ENCODE measurements at places on chromosomes 6 and 20.

DNA sequence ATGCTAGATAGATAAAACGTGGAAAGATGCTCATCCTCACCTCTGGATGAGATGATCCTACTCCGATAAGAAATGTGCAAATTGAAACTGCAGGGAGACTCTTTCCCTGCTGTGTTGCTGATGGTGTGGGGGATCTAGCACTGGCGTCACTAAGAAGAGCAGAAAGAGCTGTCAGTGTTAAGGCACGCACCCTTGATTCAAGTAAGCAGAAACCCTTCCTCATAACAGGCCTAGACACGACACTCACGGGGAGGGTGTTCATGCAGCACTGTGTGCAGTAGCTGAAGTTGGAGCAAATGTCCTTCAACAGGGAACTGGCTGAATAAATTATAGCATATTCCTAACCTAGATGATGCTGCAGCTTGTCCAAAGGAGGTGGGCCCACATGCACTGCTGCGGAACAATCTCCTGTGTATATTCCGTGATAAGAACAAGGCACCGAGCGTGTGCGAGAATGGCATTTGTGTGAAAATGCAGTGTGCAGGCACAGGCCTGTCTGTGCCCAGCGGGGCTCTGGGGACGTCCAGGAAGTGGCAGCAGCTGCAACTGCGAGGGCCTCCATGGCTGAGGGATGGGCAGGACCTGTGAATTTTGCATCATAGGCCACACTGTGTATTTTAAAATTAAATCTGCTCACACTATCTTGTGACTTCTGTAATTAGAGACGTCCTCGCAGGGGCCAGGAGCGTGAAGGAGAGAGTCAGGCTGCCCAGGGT lies 64.0 kb downstream of the TCP11 start:
- no peak for DNase-seq
- no peaks in the 10 kb centered on the region for H3K36me3 ChIP-seq
- H3K27me3 ChIP-seq = no peaks in the 10 kb centered on the region
- no peak overlapping the region for H3K27ac ChIP-seq

DNA sequence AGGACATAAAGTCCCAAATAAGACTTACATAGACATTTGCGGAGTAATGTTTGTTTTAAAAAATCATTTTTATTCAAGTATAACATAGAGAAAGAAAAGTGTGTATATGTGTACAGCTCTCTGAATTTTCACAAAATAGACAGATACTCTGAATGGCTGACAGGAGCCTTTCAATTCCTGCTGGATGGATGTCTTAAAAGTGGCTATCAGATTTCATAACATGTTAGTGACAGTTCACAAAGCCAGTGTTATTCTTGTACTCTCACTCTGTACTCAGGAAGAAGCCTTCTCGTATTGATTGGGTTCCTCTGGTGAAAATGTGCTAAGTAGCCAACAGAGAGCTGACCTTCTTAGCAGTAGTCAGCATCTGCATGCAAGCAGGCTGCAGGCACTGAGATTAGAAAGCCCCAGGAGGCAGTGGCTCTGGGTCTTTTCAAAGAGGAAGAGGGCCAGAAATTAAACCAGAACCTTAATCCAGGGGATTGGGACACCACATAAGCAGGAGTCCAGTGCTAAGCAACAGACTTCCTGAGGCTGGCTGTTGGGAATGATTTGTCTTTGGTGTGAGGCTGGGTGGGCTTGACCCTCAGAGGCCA lies 19.7 kb downstream of the SLC17A4 start:
- H3K4me3 ChIP-seq = no peak overlapping the region
- no peaks in the 10 kb centered on the region for H3K4me1 ChIP-seq
- H3K27ac ChIP-seq = no peak overlapping the region
- H3K36me3 ChIP-seq = no peaks in the 10 kb centered on the region
- no peaks in the 10 kb centered on the region for H3K27me3 ChIP-seq
- DNase-seq = no peak

GRCh38 chr6:76764057-76764456 lies 691.6 kb upstream of the IMPG1 start:
- no peak overlapping the region for H3K4me3 ChIP-seq
- no peaks in the 10 kb centered on the region for H3K4me1 ChIP-seq
- no peak overlapping the region for H3K27ac ChIP-seq
- H3K36me3 ChIP-seq = no peaks in the 10 kb centered on the region
- DNase-seq = no peak

- peaks cover 10% of the 10 kb centered on the region for H3K27me3 ChIP-seq
- DNase-seq = no peak
- peaks cover 12% of the 10 kb centered on the region for H3K4me1 ChIP-seq
- no peak overlapping the region for H3K4me3 ChIP-seq
Measured at GRCh38 chr6:166638573-166638964, 11.5 kb upstream of the RPS6KA2 start.

- H3K4me1 ChIP-seq = no peaks in the 10 kb centered on the region
- H3K4me3 ChIP-seq = no peak overlapping the region
- no peaks in the 10 kb centered on the region for H3K36me3 ChIP-seq
Measured at GRCh38 chr6:105744815-105745214, 341.3 kb upstream of the PRDM1 start.

DNA sequence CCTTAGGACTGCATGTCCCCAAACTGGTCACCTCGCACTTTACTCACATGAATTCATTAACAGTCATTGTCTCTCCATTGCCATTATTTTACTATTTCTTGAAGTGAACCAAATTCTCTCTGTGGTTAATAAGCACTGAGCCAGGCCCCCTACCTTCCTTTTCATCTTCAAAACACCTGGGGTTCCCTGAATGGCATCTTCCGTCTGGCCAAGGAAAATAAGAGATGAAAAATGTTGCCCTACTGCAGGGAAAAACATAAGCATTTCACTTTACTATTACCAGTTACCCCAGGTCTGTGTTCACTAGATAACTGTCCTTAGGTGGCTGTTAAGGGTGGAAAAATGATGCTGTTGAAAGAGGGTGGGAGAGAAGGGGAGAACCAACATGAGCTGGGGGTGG lies 10.0 kb upstream of the NKX2-2 start:
- no peak for DNase-seq
- no peak overlapping the region for H3K27ac ChIP-seq
- no peaks in the 10 kb centered on the region for H3K4me1 ChIP-seq
- peaks cover 22% of the 10 kb centered on the region for H3K27me3 ChIP-seq

DNA sequence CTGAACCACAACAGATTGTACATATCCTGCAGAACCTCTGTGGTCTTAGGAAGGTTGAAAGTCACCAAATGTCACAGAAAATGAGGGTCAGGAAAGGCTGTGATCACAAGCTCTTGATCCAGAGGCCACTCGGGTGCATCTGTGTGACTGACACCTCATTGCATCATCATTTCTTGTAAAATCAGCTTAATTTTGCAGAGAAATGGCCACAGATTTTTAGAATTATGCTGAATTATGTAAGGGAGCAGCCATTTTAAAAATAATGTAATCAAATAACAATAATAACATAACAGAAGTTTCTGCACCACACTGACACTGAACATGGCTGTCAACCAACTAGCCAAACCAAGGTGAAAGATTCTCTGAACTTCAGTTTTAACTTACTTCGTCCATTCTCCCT lies 32.5 kb upstream of the PRND start:
- no peak overlapping the region for H3K27ac ChIP-seq
- H3K27me3 ChIP-seq = peaks cover 2% of the 10 kb centered on the region
- peak overlapping the region; percentile 5 for H3K4me3 ChIP-seq
- H3K36me3 ChIP-seq = peaks cover 8% of the 10 kb centered on the region
- H3K4me1 ChIP-seq = peaks cover 51% of the 10 kb centered on the region

DNA sequence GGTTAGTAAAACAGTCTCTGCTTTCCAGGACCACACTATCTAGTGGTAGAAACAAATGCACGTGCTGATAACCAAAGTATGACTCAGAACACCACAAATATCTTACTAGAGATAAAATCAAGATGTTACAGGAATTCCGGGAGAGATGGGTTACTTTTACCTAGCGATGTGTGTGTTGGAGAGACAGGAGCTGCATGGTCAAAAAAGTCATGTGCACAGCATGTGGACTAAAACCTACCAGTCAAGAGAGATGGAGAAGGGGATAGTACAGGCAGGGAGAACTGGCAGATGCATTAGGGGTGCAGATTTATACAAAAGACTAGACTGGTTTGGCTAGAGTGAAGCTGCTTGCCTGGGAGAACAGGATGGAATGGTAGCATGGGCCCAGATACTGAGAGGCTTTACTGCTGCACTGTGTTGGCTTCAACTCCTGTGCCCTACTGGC lies 75.3 kb upstream of the MRAP2 start:
- H3K27ac ChIP-seq = no peak overlapping the region
- no peak for DNase-seq
- no peak overlapping the region for H3K4me3 ChIP-seq
- H3K27me3 ChIP-seq = no peaks in the 10 kb centered on the region

DNA sequence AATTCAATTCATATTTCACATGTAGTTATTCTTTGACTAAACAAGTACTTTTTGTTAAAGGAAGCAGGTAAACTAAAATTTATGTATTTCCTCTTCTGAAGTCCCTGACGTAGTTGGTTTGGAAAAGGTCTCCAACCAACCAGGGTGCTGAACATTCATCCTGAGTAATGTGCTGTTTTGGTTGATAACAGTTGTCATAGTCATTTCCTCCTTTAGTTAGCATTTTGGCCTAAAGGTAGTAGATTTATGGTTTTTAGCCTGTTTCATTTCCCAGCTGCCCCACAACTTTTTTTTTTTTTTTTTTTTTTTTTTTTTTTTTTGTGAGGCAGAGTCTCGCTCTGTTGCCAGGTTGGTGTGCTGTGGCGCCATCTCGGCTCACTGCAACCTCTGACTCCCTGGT lies 382.8 kb upstream of the FLRT3 start:
- DNase-seq = no peak
- no peak overlapping the region for H3K27ac ChIP-seq
- no peaks in the 10 kb centered on the region for H3K27me3 ChIP-seq
- no peaks in the 10 kb centered on the region for H3K4me1 ChIP-seq

- DNase-seq = peak; percentile 98
- peak overlapping the region; percentile 100 for H3K27ac ChIP-seq
- H3K4me3 ChIP-seq = peak overlapping the region; percentile 96
- H3K4me1 ChIP-seq = peaks cover 69% of the 10 kb centered on the region
Measured at GRCh38 chr20:57392512-57393271, 1.5 kb downstream of the RBM38 start.

GRCh38 chr6:41167173-41167963 lies 4.5 kb upstream of the TREM2 start:
- H3K36me3 ChIP-seq = no peaks in the 10 kb centered on the region
- no peak overlapping the region for H3K4me3 ChIP-seq
- H3K27me3 ChIP-seq = peaks cover 2% of the 10 kb centered on the region

- no peak overlapping the region for H3K27ac ChIP-seq
- DNase-seq = no peak
- peaks cover 30% of the 10 kb centered on the region for H3K36me3 ChIP-seq
- no peak overlapping the region for H3K4me3 ChIP-seq
Measured at GRCh38 chr6:57130661-57131177, 40.7 kb downstream of the ZNF451 start.

GRCh38 chr20:59463541-59463940 lies 140.8 kb upstream of the PHACTR3 start:
- peaks cover 4% of the 10 kb centered on the region for H3K27me3 ChIP-seq
- DNase-seq = no peak
- no peaks in the 10 kb centered on the region for H3K4me1 ChIP-seq
- H3K27ac ChIP-seq = no peak overlapping the region
- no peak overlapping the region for H3K4me3 ChIP-seq
- no peaks in the 10 kb centered on the region for H3K36me3 ChIP-seq

DNA sequence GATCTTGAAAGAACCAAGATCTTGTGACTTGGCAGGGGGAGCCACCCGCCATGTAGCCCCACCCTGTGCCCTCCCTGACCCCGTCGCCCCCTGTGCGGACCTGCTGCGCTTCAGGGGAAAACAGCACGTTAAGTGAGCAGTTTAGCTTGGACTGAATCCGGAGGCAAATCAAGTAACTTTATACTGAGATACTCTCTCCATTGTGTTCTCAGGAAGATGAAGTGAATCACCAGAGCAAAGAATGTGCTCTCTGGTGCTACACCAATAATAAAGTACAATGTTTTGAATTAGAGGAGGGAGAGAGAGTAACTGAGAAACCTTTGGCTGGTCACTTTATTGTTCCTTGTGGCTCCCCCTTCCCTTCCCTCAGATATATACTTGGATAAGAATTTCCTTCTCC lies 83.4 kb downstream of the TXNDC5 start:
- H3K4me3 ChIP-seq = no peak overlapping the region

- H3K4me3 ChIP-seq = no peak overlapping the region
- no peak overlapping the region for H3K27ac ChIP-seq
- peaks cover 5% of the 10 kb centered on the region for H3K27me3 ChIP-seq
Measured at GRCh38 chr20:22303523-22303922, 280.8 kb downstream of the FOXA2 start.

DNA sequence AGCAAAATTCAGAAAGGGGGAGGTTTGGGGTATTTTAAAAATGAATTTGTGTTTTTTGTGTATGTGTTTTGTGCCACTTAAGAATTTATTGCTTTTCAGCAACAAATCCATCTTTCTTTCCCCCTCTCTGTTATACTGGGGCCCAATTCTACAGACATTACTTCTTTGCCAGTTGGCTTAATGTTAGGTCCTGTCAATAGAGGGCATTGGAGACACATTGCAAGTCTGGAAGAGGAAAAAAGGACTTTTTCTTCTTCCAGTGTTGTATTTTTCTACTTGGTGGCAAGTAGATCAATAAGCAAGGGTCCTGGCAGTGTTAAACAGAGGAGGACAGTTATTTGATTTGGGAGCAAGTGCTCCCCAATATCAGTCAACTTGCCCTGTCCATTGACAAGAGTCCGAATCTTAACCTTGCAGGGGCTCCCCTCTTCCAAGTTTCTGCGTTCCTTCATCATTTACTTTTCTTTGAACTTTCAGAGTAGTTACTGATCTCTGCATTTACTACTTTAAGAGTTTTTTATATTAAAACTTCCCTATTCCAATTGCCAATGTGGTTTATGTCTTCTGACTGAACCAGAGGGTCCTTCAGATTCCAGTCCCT lies 23.4 kb downstream of the SCML4 start:
- H3K4me3 ChIP-seq = no peak overlapping the region
- peaks cover 6% of the 10 kb centered on the region for H3K36me3 ChIP-seq
- DNase-seq = no peak
- H3K4me1 ChIP-seq = peaks cover 12% of the 10 kb centered on the region
